Fibroblast of skin of right biceps (primary cell): ENCODE measurements at places on chromosomes 16 and 17.

DNA sequence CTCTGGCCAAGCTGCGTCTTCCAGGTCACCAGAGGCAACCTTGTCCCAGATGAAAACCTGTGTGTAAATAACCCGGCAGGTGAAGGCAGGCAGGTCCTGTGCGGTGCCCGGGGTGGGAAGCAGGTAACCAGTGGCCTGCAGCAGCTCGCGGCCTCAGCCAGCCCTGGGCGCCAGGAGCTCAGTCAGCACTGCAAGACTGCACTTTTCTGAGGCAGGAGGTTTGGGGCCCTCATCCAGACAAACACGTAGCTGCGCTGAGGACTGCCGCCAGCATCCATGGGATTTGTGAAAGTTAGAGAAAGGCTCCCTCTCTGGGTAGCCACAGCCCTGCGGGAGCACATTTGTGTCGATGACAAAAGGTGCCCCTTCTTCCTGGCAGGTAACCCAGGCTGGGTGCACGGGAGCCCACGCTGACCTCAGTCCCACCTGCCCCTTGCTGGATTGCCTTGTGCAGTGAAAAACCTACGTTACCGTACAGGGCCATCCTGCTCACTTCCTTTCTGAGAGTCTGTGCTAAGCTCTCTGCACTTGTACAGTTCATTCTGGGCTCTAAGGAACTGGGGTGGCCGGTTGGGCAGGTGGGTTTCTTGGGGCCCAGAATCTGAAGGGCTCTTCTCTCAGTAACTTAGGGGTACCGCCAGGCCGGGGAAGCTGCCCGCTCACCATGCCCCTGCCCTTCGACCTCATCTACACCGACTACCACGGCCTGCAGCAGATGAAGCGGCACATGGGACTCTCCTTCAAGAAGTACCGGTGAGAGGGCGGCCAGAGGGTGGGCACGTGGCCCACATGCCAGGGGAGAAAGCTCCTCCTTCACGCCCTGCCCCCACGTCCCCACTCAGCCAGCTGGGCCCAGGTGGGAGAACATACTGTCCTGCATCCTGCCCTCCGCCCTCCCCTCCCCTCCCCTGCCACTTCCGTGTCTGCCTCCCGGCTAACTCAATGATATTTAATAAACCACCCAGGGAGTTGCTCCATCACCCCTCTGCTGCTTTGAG, 56.4 kb downstream of the MGAT5B start:
- no peak for DNase-seq

GRCh38 chr17:32654324-32654723, 167.5 kb downstream of the CDK5R1 start:
- no peak for DNase-seq

- no peak for DNase-seq
Measured at GRCh38 chr17:62030264-62030663, 34.8 kb downstream of the MED13 start.

DNA sequence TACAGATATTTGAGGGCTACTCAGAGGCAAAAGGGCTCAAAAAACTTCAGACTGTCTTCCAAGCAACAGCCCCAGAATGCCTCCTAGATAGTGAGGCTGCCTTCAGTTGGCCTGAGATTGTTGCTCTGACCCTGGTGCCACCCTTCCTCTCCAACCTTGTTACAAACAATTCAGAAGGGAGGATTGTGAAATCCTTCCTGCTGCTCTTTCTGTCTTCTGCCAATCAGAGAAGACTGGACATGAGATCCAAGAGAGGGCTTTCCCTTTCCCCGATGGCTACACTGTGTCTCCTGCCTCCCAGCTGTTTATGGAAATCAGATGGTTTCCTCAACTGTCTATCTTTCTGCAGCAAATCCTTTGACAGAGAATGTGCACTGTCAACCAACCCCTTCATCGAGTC, 419.9 kb downstream of the CDH13 start:
- no peak for DNase-seq

- no peak for DNase-seq
Measured at GRCh38 chr17:48542114-48542656, 2.7 kb downstream of the HOXB2 start.

DNA sequence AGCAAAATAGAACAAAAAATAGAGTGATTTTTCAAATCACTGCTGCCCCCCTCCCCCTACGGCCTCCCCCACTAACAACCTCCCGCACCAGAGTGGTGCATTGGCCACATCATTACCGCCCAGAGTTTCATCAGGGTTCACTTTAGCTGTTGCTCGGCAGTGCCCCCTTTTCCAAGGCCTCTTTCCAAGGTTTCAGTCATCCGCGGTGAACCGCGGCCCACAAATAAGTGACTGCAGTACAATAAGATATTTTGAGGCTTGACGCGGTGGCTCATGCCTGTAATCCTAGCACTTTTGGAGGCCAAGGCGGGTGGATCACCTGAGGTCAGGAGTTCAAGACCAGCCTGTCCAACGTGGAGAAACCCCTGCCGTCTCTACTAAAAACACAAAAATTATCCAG, 180.0 kb downstream of the MAF start:
- no peak for DNase-seq
